Esophagus squamous epithelium (tissue), 5 donors: ENCODE measurements at places on chromosomes 3 and 15.

GRCh38 chr15:66621491-66622467, 56.0 kb upstream of the LCTL start:
- no peak for DNase-seq

DNA sequence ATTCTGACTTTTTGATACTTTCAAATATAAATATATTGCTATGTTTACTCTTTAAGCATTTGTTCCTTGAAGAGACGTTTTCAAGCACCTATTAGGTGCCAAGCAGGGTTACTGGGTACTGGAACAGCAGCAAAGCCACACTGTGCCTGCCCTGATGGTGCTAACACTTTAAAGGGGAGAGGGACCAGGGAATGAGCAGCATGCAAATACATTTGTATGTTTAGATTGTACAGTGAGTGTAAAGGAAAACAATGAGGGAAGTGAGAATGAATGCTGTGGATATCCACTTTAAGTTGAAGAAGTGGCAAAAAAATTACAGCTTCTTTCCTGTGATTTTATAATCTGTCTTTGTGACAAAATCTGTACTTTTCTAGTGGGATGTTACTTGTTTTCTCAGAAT, 400.2 kb upstream of the ATP11B start:
- DNase-seq, result no peak

DNA sequence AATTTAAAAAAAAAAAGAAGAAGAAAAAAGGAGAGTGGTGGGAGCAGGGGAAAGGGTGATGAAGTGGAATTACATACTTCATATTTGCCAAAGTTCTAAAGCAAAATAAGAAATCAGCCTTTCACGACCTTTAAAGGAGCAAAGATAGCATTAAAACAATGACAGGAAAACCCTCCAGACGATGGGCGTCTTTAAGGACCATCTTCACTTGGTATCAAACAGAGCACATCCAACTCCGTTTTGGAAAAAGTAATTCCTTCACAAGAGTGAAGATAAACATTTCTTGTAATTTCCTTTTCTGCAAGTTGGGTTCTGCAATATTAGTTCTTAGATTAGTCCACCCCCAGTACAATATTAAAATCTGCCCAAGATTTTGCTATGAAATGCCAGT, 32.8 kb downstream of the FRMD4B start:
- no peak for DNase-seq

DNA sequence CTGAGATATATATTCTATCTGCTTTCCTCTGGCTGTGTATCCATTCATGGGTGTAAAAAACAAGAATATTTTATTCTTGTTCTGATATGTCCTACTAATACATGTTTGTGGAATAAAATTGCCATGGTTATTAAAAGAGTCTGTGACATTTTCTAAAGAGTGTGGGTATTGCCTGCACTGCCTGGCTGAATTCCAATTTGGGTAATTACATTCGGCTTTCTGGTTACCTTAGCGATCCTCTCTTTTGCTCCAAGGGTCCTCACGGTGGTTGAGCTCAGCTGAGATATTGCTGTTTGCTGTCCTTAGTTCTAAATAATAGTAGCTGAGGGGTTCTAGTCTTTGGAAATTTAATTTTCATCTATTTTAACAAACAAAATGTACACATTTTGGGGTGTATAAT, 301.4 kb upstream of the DNAJC19 start:
- no peak for DNase-seq

DNA sequence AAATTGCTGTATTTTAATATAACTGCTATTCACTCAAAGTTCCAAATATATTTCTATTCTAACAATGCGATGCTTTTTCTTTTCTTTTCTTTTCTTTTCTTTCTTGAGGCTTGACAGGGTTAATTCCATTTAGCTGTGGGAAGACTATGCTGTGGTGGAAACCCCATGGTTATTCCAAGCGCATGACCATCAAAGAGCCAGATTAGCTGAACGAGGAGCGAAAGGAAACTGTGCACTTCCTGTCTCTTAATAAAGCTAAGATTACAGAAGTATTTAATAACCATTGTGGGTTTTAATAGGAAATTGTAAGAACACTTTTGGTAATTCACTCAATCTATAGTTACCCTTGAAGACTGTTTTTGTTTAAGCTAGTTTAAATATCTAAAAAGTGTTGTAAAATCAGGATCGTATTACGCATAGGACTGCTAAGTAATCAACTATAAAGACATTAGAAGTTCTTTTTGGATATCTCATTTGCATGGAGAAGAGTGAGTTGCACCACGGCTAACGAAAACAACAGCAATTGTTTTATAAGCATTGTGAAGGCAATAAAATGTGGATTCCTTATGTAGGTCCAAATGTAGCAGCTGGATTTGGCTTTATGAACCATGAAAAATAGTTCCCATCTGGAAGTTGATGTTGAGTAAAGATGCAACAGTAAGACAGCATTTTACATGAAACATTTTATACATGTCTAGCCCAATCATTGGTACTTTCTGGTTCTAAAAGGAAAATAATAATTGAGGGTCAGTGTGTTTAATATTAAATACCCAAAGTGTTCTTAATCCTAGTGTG, 105.4 kb downstream of the ZIC1 start:
- DNase-seq, result no peak
